ENCODE measurements at places on chromosomes 4 and X.
A peak's percentile ranks its signal among the peaks of the same experiment; 100 is the strongest.

DNA sequence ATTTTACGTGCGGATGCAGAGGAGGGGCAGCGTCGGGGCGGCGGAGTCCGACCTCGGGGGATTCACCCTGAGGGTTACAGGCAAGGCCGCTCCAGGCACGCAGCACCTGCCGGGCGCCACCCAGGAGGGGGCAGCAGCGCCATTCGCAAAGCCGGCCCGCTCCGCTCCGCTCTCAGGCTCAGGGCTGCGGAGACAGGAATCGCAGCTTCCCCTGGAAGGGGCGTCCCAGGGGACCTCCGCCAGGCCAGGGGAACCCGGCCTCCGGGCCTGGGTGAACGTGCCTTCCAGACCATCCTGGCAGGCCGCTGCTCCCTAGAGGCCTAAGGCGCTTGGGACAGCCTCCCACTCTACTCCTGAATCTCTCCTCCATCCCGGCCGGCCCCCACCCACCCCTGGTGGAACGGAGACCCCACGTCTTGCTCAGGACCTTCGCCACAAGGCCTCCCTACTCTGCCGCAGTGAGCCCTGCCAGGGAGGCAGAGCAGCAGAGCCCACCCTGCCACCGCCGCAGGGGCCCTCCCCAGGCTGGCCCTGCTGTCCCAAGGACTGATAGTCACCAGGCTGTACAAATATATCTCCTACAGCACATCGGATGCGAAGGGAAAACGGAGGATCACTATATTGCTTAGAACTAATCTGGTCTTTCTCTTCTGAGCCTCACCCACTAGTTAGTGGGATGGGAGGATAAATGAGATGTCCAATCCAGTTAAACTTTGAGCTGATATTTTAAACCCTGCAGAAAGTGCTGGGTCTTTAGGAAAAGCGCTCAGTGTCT is 115.0 kb downstream of the SMIM20 start:
- DNase-seq: no peak

DNA sequence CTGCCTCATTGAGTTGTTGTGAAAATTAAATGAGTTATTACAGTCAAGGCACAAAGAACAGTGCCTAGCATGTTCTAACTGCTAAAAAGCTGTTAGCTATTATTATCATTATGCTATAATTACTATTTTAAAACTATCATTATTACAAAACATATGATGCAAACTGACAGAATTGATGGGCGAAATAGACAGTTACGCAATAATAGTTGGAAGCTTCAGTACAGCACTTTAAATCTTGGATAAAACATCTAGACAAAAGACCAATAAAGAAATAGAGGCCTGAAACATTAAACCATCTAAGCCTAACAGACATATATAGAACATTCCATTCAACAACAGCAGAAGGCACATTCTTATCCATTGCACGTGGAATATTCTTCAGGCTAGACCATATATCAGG is 73.0 kb downstream of the TAB3 start:
- DNase-seq: no peak

- DNase-seq: peak; percentile 93
Measured at GRCh38 chrX:115940888-115941332, 229.6 kb upstream of the AGTR2 start.

GRCh38 chr4:61068745-61069144 is 131.4 kb upstream of the ADGRL3 start:
- DNase-seq: peak; percentile 81

DNA sequence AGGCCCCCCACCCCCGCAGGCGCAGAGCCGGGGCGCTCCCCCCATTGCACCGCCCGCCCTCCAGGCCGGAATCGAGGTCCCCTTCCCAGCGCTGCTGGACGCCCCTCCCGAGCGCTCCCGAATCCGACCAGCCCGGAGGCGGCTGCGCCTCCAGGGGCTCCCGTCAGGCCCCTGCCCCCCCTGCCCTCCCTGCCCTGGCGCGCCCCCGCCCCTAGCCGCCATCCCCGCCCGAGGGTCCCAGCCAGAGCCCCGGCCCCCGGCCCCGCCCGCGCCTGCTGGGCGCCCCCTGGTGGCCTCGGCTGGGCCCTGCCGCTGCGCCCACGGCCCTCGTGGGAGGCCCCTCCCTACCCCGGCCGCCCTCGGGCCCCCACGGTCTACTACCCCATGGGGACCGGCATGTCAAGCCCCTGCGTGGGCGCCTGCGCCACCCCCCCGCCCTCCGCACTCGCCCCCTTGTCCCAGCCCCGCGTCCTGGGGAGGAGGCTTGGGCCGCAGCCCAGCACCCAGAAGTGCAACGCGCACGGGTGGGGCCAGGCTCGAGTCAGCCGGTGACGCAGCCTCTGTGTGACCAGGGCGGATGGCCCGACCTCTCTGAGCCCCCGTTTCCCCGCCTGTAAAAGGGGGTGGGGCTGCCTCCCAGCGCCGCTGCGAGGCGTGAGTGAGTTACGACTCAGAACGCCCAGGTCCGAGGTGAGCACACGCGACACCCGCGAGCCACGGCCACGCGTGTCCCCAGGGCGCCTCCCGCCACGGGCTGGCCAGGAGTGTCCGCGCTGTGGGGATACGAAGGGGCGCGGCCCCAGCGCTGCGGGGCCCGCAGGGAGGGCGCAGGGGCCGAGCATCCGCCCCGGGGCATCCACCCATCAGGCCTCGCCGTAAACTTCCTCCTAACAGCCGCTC is 104.9 kb downstream of the FAM53A start:
- DNase-seq: no peak

GRCh38 chr4:75513526-75514130 is 575 bp downstream of the RCHY1 start:
- DNase-seq: no peak

DNA sequence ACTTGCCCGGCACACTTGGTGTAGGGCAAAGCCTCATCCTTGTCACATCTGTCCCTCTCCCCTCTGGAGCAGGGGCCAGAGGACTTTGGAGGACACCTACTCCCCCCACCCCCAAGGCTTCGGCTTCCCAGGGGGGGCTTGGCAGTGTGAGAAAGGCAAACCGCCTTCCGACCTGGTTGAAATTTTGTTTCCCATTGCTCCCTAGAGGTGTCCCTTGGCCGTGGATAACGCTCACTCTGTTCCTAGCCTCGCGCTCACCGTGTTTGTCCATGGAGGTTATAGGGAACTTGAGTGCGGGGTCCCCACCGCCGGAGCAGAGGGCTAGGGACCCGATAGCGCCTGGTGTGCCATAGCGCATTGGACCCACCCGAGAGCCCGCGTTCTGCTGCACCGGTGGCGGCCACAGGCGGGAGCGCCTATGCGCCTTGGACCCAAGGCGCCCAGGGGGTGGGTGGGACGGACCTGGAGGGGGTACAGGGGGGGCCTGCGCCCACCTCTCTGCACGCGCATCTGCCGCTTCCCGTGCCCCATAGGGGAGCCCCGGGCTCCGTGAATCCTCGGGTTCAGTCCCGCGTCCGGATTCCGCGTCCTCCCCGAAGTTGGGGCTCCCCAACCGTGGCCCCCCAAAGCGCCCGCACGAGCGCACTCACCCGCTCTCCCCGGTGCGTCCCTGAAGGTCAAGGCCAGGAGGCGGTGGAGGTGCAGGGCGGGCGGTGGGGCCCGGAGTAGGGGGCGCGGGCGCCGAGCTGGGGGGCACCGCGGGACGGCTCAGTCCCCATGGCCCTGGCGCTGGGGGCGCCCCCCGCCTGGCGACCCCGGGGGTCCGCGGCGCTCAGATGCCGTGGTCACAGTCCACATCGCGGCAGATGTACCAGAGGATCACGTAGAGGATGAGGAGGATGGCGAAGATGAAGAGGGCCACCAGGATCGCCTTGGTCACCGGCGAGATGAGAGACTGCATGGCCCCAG is 82.7 kb upstream of the DHRSX start:
- DNase-seq: no peak

DNA sequence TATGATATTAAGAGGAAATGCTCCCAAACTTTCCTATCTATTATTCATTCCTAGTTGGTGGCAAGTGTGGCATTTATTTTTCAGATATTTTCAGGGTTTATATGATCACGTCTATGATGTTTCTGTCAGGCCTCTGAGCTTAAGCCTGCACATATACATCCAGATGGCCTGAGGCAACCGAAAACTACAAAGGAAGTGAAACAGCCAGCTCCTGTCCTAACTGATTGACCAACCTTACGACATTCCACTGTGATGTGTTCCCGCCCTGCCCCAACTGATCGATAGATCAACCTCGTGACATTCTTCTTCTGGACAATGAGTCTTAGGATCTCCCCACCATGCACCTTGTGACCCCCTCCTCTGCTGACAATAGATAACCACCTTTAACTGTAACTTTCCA is 67.6 kb upstream of the CTSO start:
- no peak for DNase-seq

DNA sequence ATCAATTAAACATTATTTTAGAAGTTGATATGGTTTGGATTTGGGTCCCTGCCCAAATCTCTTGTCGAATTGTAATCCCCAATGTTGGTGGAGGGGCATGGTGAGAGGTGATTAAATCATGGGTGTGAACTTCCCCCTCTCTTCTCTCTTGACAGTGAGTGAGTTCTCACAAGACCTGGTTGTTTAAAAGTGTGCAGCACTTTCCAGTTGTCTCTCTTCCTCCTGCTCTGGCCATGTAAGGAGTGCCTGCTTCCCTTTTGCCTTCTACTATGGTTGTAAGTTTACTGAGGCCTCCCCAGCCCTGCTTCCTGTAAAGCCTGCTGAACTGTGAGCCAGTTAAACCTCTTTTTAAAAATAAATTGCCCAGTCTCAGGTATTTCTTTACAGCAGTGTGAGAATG is 141.4 kb downstream of the GALNTL6 start:
- no peak for DNase-seq

- DNase-seq: no peak
Measured at GRCh38 chrX:24876530-24877287, 139.1 kb downstream of the ARX start.

DNA sequence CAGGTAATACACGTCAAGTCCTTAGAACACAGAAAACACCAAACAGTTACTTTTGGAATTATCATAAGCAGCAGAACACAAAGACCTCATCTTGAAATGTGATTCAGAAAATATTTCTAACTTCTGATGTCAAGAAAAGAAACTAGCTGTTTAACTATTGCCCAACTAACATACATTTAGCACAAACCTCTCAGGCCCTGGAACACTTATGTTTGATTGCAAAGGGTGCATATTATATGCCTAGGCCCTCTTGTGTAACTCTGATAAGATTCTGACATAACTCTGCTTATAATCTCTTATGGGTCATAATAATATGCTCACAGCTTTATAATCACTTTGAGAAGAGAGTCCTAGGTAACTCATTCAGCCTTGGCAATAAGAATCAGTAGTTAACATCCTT is 62.6 kb downstream of the TBC1D9 start:
- DNase-seq: no peak

DNA sequence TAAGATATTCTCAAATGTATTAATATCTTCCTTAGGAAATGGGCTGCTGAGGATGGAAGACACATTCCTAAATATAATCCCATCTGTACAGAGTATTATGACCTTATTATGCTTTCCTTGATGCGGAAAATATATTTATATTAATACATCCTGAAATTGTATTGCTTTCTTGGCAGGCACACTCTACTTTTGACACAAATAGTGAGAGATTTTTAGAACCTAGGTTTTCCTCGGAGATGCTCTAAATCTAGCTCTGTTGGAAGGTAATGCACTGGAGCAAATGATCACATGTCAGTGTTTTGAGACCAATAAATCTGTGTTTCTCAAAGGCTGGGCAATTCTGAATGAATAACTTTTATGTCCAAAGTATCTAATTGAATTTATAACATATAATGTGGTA is 94.3 kb upstream of the MAGEC2 start:
- DNase-seq: no peak

DNA sequence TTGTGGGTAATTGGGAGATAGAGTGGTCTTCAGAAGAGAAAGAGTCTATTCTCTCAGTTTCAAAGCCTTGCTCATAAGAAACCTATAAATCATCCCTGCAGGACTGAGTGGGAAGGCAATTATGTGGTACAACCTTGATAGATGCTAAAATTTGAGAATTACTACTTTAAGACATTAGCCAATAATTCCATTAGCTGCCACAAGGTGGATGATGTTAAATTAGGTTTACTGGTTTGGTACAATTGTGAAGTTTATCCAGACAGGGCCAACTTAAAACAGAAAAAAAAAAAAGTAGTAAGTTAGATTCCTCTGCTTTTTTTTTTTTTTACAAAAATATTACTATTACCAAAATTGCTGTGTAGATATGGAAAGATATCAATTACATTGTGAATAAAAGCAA is 73.2 kb upstream of the AMOT start:
- no peak for DNase-seq

Data from NCI-H187 (cell line).